CD4-positive, alpha-beta T cell (primary cell): ENCODE measurements at places on chromosomes 11 and 22.

- no peak for DNase-seq
Measured at GRCh38 chr22:34296461-34296860, 376.2 kb upstream of the LARGE1 start.

DNA sequence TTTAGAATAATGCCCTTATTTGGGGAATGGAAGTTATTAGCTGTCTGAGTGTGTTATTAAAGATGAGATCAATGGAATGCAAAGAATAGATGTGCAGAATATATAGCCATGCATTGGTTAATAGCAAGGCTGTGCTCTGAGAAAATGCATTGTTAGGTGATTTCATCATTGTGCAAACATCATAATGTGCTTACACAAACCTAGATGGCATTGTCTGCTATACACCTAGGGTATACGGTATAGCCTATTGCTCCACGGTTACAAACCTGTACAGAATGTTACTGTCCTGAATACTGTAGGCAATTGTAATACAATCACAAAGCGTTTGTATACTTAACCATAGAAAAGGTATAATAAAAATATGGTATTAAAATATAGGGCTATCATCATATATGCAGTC lies 25.5 kb downstream of the SLC5A12 start:
- DNase-seq, result no peak

DNA sequence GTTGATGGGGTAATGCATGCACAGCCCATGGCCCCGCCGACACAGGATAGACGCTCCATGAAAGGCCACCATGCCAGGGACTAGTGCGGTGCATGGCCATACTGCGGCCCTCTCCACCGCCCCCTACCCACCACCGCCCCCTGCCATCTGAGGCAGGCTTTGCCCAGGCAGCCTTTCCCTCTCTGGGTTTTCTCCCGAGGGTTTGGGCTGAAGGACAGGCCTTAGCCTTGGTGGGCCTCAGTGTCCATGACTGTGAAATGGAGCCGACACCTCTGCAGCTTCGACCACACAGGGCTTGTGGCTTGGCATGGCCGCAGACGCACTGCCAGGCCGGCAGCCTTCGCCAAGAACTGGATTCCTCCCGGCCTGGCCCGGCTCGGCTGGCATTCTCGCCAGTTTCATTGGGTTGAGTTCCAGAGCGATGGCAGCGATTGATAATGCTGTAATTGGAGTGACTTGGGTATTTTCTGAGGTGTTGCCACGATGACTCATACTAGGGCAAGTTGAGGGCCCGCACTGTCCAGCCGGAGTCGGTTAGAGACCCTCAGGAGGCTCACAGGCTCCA lies 111.3 kb downstream of the WNT7B start:
- no peak for DNase-seq

- no peak for DNase-seq
Measured at GRCh38 chr11:68775951-68776388, 24.6 kb upstream of the TESMIN start.
